Hepatocyte (in vitro differentiated cells): ENCODE measurements at places on chromosomes 12 and 14. TPM values are rescaled to one million over a fixed set of nuclear protein-coding genes. Genes with fewer than 3 reads are reported as not detected.

DNA sequence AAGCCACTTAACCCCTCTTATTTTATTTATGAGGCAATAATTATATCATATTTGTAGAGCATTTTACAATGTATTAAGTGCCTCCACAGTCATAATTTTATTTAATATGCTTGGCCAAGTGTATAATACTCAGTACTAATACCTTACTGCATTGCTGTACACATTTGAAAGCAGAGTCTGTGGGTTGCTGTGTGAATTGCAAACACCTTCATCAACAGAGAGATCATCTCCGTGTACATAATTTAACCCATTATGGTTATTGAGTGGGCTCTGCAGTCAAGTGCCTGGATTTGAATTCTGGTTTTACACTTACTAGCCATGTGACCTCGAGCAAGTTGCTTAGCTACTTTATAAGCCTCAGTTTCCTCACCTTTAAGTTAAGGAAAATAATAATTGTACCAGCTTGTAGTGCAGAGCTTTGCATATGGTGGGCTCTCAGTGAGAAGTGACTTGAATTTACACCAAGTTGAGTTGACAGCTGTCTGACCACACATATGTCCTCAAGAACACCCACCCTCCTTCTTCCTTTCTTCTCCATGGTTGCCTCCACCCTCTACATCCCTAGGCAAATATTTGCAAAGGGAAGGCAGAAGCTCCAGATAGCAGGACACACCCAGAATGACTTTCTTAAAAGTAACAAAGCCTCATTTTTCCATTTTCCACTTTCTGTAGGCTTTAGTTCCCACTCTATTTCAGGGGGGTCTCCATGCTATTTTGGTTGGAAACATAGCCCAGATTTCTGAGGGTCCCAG, 12.3 kb downstream of the CRACR2A start:
- no peaks in the 10 kb centered on the region for H3K36me3 ChIP-seq
- H3K4me3 ChIP-seq: no peak overlapping the region
- H3K4me1 ChIP-seq: no peaks in the 10 kb centered on the region
- no peak for DNase-seq
- H3K27me3 ChIP-seq: peaks cover 5% of the 10 kb centered on the region

DNA sequence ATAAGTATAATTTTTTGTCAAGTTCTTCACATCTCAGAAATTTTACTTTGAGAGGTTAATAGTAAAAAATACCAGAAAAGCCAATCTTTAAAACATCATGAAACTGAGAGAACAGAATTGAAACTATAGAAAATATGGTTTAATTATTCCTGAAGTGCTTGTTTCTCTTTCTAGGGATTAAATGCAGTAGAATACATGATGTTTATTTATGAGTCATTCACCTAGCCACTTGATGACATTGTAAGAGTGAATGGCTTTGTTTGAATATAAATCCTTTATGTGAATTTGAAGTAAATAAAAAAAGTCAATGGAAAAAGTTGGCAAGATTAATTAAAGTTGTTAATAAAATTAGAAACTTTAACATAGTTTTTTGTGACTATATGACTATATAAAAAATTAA, 48.4 kb downstream of the KTN1 start:
- H3K4me1 ChIP-seq: no peaks in the 10 kb centered on the region
- no peak for DNase-seq
- H3K27me3 ChIP-seq: no peaks in the 10 kb centered on the region
- H3K4me3 ChIP-seq: no peak overlapping the region

DNA sequence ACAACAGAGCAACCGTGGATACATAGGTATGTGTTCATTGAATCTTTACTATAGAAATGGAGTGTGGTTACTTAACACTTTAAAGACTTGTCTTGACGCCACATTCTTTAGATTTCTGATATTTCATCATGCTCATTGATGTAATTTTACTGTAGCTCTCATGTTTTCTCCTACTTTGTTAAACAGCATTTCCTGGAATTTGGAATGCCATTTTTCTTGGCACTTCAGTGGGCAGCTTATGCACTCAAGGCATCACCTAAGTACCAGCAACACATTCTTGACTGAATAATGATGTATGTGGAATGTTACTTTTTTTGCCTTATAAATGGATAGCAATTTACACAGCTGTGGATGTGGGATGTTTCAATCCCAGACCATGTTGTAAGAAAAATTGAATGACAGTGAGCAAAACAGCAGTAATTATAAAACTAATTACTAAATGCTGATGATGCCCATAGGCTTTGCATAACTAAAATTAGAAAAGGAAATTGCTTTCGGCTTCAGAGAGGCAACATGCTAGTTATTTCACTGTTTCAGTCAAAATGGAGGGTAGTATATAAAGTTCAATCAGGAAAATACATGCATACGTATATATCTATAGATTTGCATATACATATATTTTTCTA, 298.5 kb downstream of the NPAS3 start:
- no peaks in the 10 kb centered on the region for H3K4me1 ChIP-seq
- no peaks in the 10 kb centered on the region for H3K36me3 ChIP-seq
- no peak for DNase-seq

DNA sequence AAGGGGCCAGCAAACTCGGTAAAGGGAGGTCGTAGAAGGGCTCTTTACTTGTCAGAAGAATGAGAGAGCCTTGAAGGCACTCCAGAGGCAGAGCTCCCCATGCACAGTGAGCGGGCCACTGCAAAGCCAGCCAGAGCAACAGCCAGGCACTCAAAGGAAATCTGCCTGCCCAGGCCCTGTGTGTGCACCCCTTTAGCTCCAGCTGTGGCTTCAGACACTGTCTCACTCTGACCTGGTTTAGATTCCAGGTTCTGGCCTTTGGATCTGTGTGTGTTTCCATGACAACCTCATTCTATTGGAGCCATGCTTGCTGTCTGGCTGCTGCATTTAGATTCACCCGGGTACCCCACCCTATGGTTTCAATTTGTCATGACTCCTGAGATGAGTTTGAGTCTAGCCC, 170.3 kb downstream of the CAPZA3 start:
- no peak overlapping the region for H3K27ac ChIP-seq
- no peak overlapping the region for H3K4me3 ChIP-seq
- no peaks in the 10 kb centered on the region for H3K27me3 ChIP-seq
- no peaks in the 10 kb centered on the region for H3K36me3 ChIP-seq
- no peak for DNase-seq
- no peaks in the 10 kb centered on the region for H3K4me1 ChIP-seq

GRCh38 chr14:43087666-43088065, 1419.4 kb downstream of the FSCB start:
- no peak for DNase-seq
- no peaks in the 10 kb centered on the region for H3K4me1 ChIP-seq
- no peaks in the 10 kb centered on the region for H3K27me3 ChIP-seq

GRCh38 chr14:58131386-58131785, 20.6 kb downstream of the ARMH4 start:
- H3K27me3 ChIP-seq: no peaks in the 10 kb centered on the region
- no peaks in the 10 kb centered on the region for H3K4me1 ChIP-seq
- H3K27ac ChIP-seq: no peak overlapping the region

- H3K4me3 ChIP-seq: no peak overlapping the region
- H3K4me1 ChIP-seq: peaks cover 4% of the 10 kb centered on the region
- no peaks in the 10 kb centered on the region for H3K36me3 ChIP-seq
These were observed 9.2 kb upstream of the NUAK1 start for GRCh38 chr12:106147956-106148355.

DNA sequence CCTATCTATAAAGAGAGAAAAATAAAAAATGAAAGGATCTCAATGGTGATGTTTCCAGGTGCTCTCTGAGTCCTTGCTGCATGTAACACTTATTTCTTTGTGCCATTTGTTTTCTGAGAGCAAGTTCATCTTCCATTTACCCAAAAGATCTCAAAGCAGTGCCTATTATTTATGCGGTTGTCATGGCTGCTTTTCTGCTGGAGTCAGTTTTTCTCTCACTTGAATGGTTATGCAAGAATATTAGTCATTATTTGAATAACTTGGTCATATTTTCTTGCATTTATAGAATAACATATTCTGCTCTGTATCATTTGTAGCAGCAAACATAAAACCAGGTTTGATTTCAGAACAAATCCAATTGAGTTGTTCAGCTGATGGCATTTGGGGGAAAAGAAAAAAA, 141.8 kb upstream of the G2E3 start:
- DNase-seq: no peak
- no peaks in the 10 kb centered on the region for H3K4me1 ChIP-seq
- no peaks in the 10 kb centered on the region for H3K36me3 ChIP-seq
- no peaks in the 10 kb centered on the region for H3K27me3 ChIP-seq
- H3K27ac ChIP-seq: no peak overlapping the region
- no peak overlapping the region for H3K4me3 ChIP-seq

DNA sequence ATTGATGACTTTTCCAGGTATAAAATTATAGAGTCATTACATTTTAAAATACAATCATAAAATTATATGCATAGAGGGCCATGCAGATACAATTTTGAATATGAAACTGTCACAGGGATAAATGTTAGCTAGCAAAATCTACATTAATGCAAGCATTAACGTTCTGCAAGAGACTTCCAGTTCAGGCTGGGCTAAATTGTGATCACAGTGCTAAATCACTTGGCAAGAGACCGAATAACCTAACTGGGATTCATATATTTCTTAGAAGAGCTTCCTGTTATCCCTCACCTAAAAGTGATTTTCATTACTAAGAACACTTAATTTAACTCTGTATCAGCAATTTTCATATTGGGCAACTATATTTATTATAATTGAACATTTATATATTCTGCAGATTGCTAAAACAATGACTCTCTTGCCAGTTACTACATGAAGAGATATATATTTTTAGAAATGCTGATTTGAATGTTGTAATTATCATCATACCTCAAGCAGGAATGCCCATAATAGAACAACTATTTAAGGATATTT, 83.2 kb downstream of the MGAT4C start:
- no peaks in the 10 kb centered on the region for H3K27me3 ChIP-seq
- no peak overlapping the region for H3K4me3 ChIP-seq
- H3K4me1 ChIP-seq: no peaks in the 10 kb centered on the region
- H3K27ac ChIP-seq: no peak overlapping the region
- no peak for DNase-seq
- no peaks in the 10 kb centered on the region for H3K36me3 ChIP-seq

GRCh38 chr12:100528471-100529127, 44.9 kb upstream of the GAS2L3 start:
- H3K27me3 ChIP-seq: no peaks in the 10 kb centered on the region
- DNase-seq: no peak
- H3K36me3 ChIP-seq: no peaks in the 10 kb centered on the region
- peaks cover 6% of the 10 kb centered on the region for H3K4me1 ChIP-seq
- H3K27ac ChIP-seq: peak overlapping the region; percentile 75
- no peak overlapping the region for H3K4me3 ChIP-seq

DNA sequence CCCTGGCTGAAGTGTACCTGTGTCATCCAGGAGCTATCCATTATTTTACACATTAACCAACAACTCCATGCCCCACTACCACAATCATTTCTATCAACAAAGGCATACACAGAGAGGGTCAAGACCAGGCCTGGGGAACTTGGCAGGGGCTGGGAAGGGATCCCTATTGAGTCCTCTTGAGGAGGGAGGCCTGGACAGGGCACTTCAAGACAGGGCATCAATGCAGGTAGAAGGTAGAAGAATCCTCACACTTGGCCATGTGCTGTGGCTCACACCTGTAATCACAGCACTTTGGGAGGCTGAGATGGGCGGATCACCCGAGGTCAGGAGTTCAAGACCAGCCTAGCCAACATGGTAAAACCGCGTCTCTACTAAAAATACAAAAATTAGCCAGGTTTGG, 13.4 kb upstream of the ANKRD33 start:
- H3K4me1 ChIP-seq: peaks cover 4% of the 10 kb centered on the region
- no peak overlapping the region for H3K27ac ChIP-seq
- no peaks in the 10 kb centered on the region for H3K36me3 ChIP-seq
- H3K4me3 ChIP-seq: no peak overlapping the region
- H3K27me3 ChIP-seq: peaks cover 3% of the 10 kb centered on the region

DNA sequence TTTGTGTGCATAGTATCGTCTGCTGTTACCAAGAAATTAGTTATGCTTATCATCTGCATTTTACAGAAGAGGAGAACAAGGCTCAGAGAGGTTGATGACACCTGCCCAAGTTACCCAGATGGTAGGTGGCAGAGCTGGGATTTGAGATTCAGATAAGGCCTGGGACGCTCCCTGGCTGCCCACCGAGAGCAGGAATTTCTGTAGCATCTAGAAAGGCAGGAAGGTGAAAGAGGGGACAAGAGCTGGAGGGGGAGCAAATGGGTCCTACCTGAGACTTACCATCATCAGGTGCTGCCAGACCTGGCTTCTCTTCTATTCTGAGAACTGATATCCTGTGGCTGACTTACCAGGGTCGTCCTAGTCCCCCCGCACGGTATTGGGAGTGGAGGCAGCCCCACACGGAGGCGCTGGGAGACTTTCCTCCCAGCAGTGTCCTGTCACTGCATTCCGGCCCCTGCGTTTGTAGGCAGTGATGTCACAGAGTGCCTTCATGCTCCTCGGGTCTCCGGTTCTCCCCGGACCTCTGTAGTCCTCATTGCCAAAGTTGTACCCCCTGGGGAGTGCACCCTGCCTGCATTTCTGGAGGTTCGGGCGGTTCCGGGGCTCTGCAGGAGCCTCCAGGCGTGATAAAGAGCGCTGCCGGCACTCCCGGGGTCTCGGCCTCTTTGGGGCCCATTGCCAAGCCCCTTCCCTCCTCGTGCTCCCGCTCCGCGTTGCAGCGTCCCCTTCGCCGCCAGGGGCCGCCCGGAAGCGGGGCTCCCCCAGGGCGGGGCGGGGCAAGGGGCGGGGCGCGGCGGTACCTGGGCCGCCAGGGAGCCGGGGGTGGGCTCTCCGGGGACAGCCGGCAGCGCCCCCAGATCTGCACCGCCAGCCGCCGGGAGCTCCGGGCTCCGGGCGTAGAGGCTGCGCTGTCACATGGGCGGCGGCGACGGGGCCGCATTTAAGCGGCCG, at the start of gene CABP1:
CABP1 (plus strand) TSS at position 856 of the 951 bp plus-strand sequence; CDS start at position 916, 60 bp downstream.
- H3K27ac ChIP-seq: no peak within 1 kb of the TSS
- peaks cover 4% of the 10 kb centered on the region for H3K4me1 ChIP-seq
- peaks cover 45% of the 10 kb centered on the region for H3K27me3 ChIP-seq
- H3K36me3 ChIP-seq: no peaks in the 10 kb centered on the region

DNA sequence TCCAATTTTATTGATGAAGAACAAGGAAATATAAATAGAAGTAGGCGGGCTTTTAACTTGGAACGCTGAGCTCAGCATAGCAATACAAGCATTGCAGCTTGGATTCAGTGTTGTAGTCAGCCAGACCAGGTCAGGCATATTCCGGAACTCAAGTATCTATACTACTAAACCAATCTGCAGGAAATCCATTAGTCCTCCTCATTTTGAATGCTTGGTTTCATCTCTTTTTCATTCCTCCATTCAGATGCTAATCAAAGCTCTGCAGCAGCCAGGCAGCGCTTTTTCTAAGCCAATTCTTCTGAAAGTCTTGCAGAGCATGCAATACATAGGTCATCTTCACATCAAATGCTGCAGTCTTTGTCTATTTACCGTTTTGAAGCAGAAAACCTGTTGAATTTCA, 49.0 kb downstream of the KIF21A start:
- no peak for DNase-seq
- H3K4me1 ChIP-seq: peaks cover 34% of the 10 kb centered on the region
- no peaks in the 10 kb centered on the region for H3K27me3 ChIP-seq
- H3K36me3 ChIP-seq: no peaks in the 10 kb centered on the region
- H3K27ac ChIP-seq: no peak overlapping the region

MAPKAPK5 gene
- polyA plus RNA-seq: 35.0 and 45.1 TPM in 2 replicates

GPR84 gene
- polyA plus RNA-seq: not detected in 2 replicates

SRRM4 gene
- 0.01 and 0.05 TPM in 2 replicates for polyA plus RNA-seq

PLCZ1 gene
- polyA plus RNA-seq: not detected in 2 replicates

CDKN3 gene
- 18.8 and 19.3 TPM in 2 replicates for polyA plus RNA-seq

STAC3 gene
- 0.49 and 0.83 TPM in 2 replicates for polyA plus RNA-seq

ZFHX2 gene
- polyA plus RNA-seq: 1.5 and 2.2 TPM in 2 replicates

MYO1H gene
- polyA plus RNA-seq: not detected in 2 replicates

BDKRB2 gene
- 4.4 and 5.2 TPM in 2 replicates for polyA plus RNA-seq

POTEG gene
- polyA plus RNA-seq: not detected in 2 replicates

INSM2 gene
- polyA plus RNA-seq: not detected in 2 replicates

PCED1B gene
- polyA plus RNA-seq: 6.4 and 6.6 TPM in 2 replicates
